NCI-H446 (cell line): ENCODE measurements at places on chromosomes 7 and 10.

DNA sequence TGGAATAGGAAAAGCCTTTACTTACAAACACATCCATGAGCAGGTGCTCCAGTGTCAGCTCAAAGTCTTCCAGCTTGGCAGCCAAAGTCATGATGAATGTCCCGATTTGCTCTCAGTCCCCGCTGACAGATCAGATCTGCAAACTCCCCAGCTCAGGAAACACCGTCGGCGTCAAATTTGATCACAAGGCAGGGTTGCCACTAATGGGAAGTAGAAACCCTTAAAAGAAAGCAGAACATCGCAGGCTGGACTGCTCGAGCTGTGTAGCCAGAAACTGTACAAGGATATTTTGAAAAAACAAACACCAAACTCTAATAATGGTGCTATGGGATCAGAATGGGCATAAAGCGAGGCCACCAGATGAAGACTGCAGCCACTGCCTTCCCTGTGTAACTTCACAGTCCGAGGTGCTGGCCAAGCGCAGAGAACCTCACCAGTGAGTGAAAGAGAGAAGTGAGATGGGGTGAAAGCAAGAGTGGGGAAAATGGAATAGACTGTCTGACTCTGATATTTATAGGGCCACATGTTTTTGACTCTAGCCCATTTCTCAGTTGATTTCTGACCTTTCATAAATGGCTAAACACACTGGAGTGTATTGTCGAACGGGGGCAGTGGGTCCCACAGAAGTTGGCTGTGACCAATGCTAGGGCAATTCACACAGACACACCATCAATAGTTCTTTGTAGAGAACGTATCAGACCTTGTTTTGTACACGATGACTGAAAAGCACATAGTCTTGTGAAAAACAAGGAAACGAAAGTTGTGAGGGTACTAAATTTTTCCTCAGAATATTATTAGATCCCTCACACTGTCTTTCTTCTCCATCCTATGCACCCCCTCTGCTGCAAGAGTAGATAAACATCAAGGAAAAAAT lies 306.2 kb downstream of the FRMD4A start:
- no peak for DNase-seq

DNA sequence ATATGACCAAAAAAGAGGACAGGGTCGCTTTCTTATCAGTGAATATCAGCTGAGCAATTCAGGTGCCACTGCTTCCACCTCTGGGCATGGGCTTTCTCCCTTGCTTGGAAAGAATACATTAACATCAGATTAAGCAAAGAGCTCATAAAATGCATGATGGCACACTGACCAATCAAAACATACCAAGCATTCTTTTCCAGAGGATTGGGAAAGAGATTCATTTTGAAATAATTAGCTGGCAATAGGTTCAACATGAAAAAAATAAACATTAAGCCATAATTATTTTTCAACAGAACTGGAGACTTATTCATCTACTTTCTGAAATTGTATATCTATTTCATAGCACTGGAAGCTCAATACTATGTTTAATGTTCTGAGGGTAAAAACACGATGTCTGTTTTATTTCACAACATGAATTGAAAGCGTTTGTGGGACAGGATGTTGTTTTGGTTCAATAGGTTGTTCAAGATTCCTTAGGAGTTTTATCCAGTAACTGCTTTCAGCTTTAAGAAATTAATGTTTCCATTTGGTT lies 53.2 kb downstream of the TFAM start:
- DNase-seq = no peak

- no peak for DNase-seq
Observed at GRCh38 chr10:36638462-36639155, 486.8 kb upstream of the ANKRD30A start.

DNA sequence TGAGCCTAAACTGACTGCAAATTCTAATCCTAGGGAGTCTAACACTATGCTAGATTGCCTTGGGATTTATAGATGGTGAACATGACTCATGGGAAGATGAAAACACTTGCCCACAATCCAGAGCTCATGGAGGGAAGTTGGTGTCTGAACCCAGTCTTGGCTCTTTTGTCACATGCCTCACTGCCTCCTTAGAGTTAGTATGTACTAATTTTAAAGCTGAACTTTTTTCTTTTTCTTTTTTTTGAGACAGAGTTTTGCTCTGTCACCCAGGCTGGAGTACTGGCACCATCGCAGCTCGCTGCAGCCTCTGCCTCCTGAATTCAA lies 14.4 kb downstream of the MRPL32 start:
- no peak for DNase-seq

DNA sequence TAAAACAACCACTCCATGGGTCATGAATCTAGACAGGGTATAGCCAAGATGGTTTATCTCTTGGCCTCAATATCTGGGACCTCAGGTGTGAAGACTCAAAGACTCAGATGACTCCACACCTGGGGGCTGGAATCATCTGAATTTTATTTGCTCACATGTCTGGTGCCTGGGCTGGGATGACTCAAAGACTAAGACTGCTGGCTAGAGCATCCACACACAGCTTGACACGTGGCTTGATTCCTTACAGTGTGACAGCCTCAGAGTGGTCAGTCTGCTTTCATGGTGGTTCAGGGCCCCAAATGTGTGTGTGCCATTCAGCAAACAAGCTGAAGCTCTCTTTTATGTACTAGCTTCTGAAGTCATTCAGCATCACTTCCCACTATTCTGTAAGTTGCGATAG lies 333.7 kb downstream of the RNLS start:
- no peak for DNase-seq

- DNase-seq = no peak
Observed at GRCh38 chr10:115941361-115941771, 331.6 kb downstream of the GFRA1 start.
